AG10803 (cell line): ENCODE measurements at places on chromosomes 2 and 18.
A peak's percentile ranks its signal among the peaks of the same experiment; 100 is the strongest.

DNA sequence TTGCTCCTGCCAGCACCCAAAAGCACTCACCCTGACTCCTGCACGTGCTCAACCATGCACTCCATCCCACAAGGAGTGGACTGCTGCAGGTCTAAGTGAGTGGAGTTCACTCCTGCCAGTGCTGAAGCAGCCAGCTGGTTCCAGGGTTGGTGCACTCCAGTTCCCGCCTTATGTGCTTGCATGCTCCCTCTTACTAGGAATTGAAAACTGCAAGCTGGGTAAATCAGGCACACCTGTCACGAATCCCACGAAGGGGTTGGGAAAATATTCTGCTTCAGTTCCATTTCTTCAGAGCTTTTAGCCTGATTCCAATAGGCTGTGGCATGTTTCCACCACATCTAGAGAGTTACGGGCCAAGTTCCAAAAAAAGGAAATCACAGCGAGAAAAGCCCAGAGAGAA, 1365.5 kb upstream of the CHAC2 start:
- no peak for DNase-seq

- DNase-seq = no peak
Measured at GRCh38 chr2:232542715-232543467, 3.4 kb downstream of the CHRNG start.

DNA sequence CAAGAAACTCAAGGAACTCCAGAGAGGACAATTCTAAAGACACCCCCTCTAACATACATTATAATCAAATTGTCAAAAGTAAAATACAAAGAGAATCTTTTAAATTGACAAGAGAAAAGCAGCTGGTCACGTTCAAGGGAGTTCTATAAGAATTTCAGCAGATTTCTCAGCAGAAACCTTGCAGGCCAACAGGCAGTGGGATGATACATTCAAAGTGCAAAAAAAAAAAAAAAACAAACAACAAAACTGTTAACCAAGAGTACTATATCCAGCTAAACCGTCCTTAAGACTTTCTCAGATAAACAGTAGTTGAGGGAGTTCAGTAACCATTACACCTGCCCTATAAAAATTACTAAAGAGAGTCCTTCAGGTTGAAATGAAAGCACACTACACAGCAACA, 33.9 kb downstream of the CCDC138 start:
- DNase-seq = no peak

GRCh38 chr2:17644997-17645720, 104.7 kb downstream of the VSNL1 start:
- DNase-seq = peak; percentile 22

DNA sequence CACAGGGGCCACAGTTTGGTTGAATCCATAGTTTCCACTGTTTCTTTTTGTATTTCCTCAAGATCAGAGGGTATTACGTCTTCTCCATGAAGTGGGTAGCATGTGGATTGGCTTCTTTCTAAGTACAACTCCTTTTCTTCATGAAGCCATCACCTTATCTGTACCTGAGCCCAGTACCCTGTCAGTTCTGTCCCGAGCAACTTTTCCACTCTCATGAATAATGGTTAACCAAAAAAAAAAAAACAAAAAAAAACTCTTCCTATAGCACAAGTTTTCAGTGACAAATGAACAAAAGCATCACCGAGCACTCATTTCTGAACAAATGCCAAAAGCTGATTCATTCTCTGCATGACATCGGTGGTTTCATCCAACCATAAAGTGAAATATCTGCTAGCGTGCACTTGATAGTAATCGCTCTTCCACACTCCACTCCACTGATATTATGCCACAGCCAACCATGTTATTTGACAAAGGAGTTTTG, 53.0 kb upstream of the CCDC150 start:
- peak; percentile 83 for DNase-seq

GRCh38 chr2:25521665-25522387, 151.6 kb downstream of the DTNB start:
- peak; percentile 77 for DNase-seq

GRCh38 chr2:13227578-13227977, 510.8 kb downstream of the TRIB2 start:
- DNase-seq = no peak

GRCh38 chr18:66317243-66318090, 286.4 kb downstream of the CDH19 start:
- DNase-seq = no peak

DNA sequence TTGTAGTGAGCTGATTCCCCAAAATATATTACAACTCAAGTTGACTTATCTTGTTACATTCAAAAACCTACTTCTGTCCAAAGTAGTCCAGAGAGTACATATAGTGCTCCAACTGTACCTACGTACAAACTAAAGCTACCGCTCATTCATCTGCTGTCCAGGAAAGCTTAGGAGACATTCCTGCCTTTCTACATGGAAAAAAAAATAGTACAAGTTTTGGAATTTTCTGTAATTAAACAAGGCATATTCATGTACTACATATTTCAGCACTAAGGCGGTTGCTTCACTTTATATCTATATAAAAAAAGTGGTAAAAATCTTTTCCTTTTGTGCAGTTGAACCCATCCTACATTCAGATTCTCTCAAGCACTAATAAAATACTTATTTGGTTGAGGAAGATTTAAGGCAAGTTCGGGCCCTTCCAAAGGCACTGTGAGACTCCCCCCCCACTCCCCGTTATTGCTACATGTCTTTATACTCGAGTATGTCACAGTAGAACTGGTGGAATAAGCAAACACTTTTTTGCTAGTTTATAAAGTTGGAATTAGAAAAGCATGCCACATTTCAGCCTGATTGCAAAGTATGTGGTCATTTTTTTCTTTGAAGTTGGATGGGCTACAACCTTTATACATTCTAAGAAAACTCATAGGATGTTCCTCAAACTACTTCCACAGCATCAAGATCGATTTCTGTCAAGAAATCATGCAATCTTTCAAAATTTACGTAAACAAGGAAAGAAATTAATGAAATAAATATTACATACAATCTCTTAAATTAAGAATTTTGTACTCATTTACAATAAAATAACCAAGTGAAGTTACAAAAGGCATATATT, 3.7 kb downstream of the ZFP36L2 start:
- peak; percentile 42 for DNase-seq

- peak; percentile 20 for DNase-seq
Measured at GRCh38 chr2:181070119-181070835, 89.9 kb downstream of the UBE2E3 start.

DNA sequence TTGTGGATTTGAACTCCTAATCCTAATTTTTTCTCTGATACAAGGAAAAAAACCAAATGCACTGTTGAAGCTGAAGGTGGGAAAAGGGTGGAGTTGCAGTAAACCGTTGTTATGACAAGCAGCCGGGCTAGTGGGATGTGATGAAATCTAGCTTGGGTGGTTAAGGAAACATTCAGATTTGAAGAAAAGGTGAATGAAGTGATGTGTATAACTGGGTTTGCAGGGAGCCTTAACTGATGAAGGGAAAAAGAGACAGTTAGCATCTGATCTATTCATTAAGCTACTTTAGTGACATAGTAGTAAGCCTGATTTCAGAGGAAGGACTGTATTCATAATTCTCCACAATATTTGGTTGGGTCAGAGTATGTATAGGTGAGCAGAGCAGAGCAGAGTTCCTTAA, 3.5 kb downstream of the EML6 start:
- DNase-seq = no peak

DNA sequence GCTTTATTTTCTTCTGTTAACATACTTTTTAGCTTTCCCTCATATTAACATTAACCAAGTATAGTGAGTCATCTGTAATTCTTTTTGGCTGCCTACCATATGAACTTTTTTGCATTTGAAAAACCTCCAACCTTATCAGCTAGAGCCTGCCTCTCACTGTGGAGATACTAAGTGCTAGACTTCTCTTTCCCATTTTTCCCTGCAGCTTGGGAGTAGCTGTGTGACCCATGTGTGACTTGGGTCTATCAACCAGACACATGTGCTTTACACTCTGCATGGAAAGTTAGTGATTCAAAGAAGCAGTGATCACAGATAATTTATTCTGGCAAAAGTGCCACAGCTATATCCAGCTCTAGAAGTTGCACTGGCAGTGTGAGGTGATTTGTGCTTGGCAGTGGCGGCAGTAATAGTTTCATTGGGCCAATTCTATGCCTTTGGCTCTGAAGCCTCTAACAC, 36.3 kb downstream of the PREPL start:
- peak; percentile 45 for DNase-seq

DNA sequence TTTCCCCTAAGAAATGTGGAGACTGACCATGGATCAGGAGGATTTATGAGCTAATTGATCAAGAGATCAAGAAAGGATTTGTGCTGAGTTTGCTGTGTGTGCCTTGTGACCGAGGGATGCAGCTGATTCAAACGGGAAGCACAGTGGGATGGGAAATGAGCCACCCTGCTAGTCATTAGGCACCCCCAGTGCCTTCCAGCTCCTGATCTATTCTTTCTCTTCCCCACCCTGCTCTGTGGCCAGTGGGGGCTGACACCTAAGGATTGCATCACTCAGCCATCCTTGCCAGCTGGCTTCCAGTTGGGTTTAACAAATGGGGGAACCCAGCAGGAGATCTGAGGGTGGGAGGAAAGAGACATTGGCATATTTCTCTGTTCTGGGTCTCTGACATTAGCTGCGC, 132.2 kb upstream of the CXCR4 start:
- no peak for DNase-seq

DNA sequence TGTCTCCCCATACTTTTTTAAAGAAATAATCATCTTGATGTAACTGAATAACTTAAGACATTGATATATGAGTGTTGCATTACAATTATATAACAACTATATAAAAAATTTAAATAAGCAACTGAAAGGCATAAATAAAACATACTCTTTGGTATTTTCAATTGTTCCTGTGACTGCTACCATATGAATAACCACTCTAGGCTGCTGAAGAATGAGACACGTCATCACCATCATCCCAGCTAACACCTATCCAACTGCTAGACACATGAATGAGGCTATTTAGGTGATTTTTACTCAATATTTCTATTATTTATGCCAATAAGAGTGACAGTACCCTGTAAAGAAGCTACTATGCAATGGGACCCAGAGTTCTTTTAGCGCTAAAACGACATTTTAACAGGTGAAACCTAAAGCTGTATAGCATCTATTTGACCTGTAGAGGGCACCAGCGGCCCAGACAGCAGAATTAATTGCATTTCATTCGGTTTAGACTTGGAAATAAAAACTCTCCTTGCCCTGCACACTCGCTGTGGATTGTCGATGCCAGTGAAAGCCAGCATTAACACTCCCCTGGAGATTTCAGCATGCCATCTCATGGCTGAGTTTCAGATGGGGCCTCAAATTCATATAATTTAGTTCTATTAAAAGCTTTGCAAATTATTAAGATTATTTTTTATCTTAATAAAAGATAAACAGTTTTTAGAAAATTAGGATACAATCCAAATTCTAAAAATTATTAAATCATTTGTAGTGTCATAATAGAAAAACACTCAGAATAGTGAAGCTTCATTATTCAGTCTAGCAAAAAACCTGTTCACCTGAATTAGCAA, 89.4 kb upstream of the MAP2 start:
- DNase-seq = peak; percentile 49

- DNase-seq = no peak
Measured at GRCh38 chr2:41709702-41710599, 337.9 kb upstream of the PKDCC start.

- DNase-seq = no peak
Measured at GRCh38 chr2:237137626-237138323, 52.1 kb downstream of the COPS8 start.

DNA sequence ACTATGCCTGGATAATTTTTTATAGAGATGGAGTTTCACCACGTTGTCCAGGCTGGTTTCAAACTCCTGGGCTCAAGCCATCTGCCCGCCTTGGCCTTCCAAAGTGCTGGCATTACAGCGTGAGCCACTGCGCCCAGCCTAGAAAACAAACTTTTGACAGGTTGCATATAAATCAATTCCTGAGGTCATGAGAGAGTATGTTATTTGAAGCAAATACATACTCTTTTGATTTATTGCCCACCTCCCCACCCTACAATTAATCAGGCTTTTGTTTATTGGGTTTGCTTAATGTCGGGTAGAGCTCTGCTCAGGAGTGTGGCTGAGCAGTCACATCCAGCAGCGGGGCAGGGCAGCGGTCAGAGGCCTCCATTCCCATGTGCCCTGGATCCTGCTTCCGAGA, 37.9 kb upstream of the ASB1 start:
- no peak for DNase-seq

- no peak for DNase-seq
Measured at GRCh38 chr2:138665937-138666336, 114.3 kb downstream of the NXPH2 start.

- no peak for DNase-seq
Measured at GRCh38 chr2:239429473-239430350, 28.9 kb upstream of the HDAC4 start.

DNA sequence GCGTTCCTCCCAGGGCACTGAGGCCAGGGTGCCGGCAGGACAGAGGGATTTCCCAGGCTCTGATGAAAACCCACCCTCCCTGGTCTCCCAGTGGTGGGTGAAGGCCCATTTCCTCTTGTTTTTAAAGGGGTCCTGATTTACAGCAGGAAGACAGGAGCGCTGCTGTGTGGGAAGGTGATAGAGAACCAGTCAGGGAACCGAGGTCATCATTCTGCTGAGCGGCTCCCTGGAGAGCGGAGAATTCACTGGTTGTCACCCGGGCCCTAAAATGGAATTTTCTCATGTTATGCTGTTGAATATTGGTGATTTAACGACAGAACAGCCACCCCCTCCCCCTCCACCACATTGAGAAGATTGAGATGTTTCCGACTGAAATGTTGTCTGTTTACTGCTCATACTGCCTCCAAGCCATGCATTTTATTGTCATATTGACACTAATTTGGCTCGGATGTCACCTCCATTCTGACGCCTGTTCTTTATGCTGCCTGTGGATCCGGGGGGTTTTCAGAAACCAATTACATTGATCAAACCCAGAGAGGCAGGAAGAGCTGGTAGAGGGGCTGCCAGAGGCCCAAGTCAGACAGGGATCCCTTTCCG, 225.2 kb downstream of the GLI2 start:
- DNase-seq = no peak

DNA sequence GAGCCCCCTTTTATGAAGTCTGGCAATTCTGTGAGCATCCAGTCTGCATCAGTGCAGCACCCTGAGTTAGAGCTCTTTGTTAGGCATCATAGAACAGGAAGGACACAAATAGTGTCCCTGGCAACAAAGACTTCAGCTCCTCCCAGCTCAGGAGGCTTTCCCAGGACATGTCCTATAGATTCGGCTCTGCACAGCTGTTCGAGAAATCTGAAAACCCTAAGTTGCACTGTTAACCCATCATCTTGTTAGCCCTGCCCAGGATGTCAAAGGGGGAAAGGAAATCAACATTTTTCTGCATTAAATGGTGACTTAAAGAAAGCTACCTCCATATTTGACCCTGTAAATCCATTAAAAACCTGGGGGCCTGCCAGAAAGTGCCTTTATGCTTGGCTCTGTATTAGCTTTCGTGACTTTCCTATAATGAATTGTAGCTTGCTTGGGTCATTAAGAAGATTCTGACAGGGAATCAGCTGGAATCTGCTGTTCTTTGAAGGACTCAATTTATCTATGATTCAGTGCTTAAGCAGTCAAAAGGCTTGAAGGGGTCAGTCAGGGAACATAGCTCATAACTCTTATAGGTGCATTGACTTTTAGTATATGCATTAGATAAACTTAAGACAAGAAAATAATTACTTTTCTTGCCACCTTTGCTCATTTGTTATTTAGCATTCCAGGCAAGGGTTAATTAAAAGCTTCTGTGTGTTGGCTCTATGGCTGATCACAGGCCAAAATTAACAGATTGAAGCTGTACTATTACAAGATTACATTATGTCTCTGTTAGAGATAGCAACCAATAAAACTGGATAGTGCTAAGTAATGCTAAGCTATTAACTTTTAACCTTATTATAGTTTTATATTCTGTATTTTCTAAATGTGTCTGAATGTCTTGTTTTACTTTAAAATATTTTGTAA, 20.6 kb downstream of the ERMN start:
- DNase-seq = peak; percentile 56

GRCh38 chr18:80137137-80137536, 28.1 kb downstream of the ADNP2 start:
- no peak for DNase-seq
